Activated naive CD4-positive, alpha-beta T cell treated with Interleukin-2 at 50 U/mL for 16 hours (primary cell): ENCODE measurements at places on chromosomes 7 and 10.

DNA sequence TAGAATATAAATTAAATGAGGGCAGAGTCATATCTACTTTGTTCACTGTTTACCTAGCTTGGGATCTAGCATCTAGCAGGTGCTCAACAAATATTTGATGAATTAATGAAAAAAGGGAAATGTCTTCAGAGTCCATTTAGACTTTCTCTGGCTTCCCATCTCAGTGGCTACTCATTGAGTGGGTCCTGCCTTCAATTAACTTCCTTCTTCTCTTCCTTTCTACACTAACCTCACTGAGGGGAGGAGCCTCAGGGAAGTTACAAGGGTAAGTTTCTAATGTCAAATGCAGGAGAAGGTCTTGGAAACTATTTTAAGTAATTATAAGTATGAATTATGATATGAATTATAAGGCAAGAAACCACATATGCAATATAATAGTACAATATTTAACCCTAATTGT, 28.2 kb upstream of the MPP7 start:
- DNase-seq: no peak

DNA sequence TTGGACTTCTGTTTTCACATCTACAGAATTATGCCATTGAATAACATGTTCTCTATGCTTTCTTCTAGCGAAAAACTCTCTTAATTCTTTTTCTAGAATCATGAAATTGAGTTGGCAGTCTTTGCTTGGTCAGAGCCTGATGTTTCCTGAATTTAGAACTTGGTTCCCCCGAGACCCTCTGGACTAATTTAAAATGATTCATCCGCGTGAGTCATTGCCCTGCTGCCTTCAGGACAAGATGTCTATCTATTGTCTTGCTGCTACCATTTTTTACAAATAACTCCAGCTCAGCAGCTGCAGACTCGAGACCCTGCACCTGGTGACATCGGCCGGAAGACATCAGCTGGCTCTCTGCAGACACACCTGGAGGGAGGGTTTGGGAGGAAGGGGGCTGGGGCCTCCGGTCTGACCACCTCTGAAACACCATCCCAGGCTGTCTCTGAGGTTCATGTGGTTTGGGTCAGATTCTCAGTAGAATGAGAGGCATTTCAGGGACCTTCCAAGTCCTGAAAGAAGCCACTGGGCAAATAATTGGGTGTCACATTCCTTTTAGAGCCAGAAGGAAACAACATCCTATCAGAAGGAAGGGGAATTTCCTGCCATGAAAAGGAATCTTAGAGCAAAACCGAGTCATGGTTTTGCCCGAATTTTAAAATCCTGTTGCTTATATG, 20.9 kb upstream of the KLF6 start:
- DNase-seq: peak; percentile 58

DNA sequence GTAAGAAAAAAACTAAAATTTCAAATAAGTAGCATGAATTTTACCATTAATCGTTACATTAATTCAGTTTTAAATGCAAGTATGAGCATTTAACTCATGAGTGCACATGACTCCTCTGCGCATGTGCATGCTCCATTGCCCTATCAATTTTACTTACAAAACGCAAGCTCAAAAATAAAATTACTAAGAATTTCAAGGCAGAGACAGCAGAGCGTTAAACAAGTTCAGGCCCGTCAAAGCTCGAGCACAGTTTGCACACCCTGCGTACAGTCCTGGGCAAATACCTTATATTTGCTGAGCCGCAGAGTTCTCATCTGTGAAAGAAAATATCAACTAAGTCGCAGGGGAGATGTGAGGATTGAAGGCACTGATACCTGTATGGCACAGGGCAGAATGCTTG, 373.6 kb downstream of the BBS9 start:
- no peak for DNase-seq

- DNase-seq: no peak
Observed at GRCh38 chr10:101289541-101289940, 60.3 kb upstream of the LBX1 start.

GRCh38 chr7:131404226-131404911, 76.7 kb downstream of the MKLN1 start:
- no peak for DNase-seq

GRCh38 chr7:74544706-74545469, 91.2 kb downstream of the GTF2IRD1 start:
- DNase-seq: peak; percentile 4

- no peak for DNase-seq
Observed at GRCh38 chr7:45253368-45253767, 95.8 kb downstream of the RAMP3 start.

DNA sequence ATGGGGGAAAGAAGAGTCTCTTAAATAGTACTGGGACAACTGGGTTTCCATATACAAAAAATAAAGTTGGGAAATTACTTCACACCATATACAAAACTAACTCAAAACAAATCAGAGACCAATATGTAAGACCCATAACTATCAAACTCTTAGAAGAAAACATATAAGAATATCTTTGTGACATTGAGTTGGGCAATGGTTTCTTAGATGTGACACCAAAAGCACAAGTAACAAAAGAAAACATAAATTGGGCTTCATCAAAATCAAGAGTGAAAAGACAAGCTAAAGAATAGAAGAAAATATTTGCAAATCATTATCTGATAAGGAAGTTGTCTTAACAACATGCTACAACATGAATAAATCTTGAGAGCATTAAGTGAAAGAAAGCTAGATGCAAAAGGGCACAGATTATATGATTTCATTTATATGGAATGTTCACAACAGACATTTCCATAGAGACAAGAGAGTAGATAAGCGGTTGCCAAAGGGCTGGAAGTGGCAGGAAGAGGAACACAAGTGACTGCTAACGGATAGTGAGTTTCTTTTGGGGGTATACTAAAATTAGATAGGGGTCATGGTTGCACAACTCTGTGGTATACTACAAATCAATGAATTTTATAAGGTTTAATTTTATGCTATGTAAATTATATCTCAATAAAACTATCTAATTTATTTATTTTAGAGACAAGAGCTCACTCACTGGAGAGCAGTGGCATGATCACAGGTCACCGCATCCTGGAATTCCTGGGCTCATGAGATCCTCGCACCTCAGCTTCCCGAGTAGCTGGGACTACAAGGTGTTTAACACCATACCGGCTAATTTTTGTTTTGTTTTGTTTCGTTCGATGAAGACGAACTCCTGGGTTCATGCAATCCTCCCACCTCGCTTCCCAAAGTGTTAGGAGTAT, 35.4 kb downstream of the JMJD1C start:
- DNase-seq: no peak

GRCh38 chr10:130261306-130261705, 125.1 kb downstream of the GLRX3 start:
- DNase-seq: no peak

DNA sequence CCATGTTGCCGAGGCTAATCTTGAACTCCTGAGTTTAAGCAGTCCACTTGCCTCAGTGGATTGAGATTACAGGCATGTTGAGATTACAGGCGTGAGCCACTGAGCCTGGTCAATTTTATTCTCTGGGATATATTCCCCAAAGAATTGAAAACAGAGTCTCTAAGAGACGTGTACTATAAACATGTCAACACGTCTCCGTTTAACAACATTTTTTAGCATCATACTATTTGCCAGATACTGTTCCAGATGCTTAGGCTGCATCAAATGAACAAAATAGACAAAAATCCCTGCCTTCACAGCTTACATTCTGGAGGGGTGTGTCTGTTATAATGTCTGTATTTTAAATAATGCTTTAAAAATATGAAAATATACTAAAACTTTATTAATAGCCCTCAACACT, 54.1 kb upstream of the PRKG1 start:
- DNase-seq: no peak

GRCh38 chr10:73043766-73044377, 52.8 kb downstream of the P4HA1 start:
- DNase-seq: no peak

DNA sequence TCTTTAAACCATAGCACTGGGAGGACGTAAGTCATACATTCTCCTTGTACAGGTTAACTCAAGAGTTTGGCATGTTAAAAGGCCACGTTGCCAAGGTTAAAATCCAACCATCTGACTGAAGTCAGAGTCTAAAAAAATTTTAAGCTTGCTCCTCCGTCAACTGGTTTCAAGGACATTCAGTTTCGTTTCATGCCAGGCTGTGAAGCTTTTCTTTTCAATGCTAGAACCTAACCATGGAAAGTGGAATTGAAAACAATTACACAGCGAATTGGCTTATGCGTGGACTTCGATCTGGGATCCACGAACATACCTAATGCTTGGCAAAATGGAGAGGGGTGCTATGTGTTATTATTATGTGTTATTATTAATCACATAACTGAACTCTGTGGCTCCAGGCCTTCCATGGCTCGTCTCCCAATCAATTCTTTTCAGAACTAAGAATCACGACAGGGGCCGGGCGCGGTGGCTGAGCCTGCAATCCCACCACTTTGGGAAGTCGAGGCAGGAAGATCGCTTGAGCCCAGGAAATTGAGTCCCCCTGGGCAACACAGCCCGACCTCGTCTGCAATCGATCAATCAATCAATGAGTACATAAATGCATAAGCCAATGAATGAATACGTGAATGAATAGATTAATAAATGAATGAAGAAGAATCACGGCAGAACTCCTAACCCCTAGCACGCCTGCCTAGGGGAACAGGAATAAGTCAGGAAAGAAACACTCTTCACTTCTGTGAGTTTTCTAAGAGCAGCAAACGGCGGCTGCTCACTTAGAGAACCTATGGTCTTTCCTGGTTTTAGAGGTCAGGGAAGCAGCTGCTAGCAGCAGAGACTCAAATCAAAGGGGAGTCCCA, 733 bp upstream of the ARL5B start:
- peak; percentile 17 for DNase-seq
